ENCODE measurements at places on chromosomes 11 and 22. TPM values are rescaled to one million over a fixed set of nuclear protein-coding genes. Genes with fewer than 3 reads are reported as not detected.

- DNase-seq: no peak
Measured at GRCh38 chr11:131595797-131596196, 225.4 kb downstream of the NTM start.

GRCh38 chr11:100119176-100119575, 567.9 kb upstream of the ARHGAP42 start:
- DNase-seq: no peak

DNA sequence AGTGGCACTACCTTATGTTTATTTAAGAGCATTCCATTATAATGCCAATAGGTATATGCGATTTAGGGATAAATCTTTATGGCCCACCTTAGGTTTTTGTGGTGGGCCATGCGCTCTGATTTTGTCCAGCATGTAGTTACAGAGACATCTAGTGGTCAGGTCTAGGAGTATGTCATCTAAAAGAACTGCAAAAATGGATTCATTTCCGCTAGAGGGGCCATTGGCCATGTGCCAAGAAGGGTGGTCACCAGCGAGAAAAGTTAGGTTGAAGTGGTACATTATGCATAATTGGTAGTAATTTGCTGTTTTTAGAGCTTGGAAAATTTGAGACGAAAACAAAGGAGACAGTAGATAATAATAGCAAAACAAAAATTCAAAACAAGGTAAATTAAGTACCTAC, 27.7 kb downstream of the LRRC4C start:
- no peak for DNase-seq

- no peak for DNase-seq
Measured at GRCh38 chr11:13160346-13160745, 117.2 kb upstream of the BMAL1 start.

- DNase-seq: no peak
Measured at GRCh38 chr22:47174096-47174495, 411.6 kb downstream of the TBC1D22A start.

GRCh38 chr11:5528495-5528894, 12.0 kb upstream of the UBQLNL start:
- DNase-seq: no peak

DNA sequence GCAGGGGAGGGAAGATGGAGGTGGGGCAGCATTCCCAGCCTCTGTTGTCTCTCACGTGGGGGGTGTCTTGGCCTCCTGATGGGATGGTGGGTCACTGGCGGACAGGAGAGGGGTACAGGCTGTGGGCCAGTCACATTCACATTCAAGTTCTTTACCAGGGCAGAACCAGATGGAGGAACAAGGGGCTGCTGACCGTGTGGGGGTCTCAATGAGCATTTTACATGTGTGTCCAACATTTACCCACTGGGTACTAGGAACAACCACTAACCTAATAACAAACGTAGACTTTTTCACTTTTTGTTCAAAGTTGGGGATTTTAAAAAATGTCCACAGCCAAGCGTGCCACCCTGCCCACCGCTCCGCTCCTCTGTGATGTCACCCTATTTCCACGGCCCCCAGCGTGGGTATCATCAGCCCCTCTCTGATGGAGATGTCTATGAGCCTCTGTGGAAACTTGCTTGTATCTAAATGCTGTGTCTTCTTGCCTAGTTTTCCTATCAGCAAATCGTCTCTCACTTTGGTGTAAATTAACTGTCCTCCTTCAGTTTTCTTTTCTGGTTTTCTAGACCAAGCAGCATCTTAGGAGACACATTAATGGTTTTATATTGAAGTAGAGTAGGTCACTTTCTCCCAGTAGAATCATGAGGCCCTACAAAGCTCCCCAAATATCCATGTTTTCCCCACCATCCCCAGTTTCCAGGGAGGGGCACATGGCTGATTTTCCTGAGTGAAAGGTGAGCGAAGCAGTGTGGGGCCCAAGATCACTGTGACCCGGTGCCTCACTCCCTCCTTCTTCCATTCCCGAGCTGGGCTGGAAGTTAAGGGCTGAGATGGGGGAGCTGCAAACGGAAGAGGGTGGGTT, 936.7 kb downstream of the BRD1 start:
- no peak for DNase-seq

GRCh38 chr22:42780070-42780540, 59.4 kb upstream of the A4GALT start:
- peak; percentile 64 for DNase-seq

- DNase-seq: no peak
Measured at GRCh38 chr11:6431861-6432260, 8.9 kb downstream of the HPX start.

- no peak for DNase-seq
Measured at GRCh38 chr22:23066200-23067022, 3.9 kb upstream of the GNAZ start.

The CRYBA4 gene
- total RNA-seq: not detected

The MS4A12 gene
- total RNA-seq: not detected
